ENCODE measurements at places on chromosomes 12 and 14. TPM values are rescaled to one million over a fixed set of nuclear protein-coding genes. Genes with fewer than 3 reads are reported as not detected.
A peak's percentile ranks its signal among the peaks of the same experiment; 100 is the strongest.

GRCh38 chr12:64610660-64611340, 505 bp downstream of the RASSF3 start:
- DNase-seq, result peak; percentile 55

GRCh38 chr14:56244138-56244789, 126.1 kb downstream of the PELI2 start:
- no peak for DNase-seq

DNA sequence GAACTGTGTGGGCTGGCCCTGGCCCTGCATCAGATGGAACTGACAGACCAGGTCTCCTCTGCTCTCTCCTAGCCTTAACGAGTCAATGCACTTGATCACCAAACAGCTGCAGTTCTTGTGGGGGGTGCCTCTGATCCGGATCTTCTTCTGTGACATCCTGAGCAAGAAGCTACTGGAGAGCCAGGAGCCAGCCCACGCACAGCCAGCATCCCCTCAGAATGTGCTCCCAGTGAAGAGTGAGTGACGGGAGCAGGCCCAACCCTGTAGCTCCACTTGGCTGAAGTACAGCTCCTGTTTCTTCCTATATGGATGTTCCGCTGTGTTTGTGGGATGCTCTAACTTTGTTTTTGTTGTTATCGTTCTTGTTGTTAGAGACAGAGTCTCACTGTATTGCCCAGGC, 23.9 kb downstream of the UBE3B start:
- no peak for DNase-seq

GPR137C gene
- 0.11 TPM for total RNA-seq

PPP1CC gene
- 345 TPM for total RNA-seq

GRCh38 chr12:94689646-94690036, 39.3 kb upstream of the TMCC3 start:
- DNase-seq, result no peak

DNA sequence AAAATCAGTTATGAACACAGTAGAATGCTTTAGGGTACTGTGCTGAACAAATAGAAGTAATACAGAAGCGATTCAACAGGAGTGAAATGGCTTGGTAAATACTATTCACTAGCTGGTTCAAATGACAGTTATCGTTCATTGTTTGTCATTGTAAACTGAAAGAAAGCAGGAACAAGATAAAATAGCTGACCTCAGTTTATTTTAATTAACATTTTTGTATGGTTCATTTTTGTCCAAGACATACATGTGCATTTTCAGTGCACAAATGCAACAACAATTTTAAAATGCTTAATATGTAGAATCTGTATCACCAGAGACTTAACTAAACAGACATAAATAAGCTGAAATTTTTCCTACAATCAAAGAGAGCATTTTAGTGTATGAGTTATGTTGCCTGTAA, 49.9 kb downstream of the ALX1 start:
- no peak for DNase-seq

DNA sequence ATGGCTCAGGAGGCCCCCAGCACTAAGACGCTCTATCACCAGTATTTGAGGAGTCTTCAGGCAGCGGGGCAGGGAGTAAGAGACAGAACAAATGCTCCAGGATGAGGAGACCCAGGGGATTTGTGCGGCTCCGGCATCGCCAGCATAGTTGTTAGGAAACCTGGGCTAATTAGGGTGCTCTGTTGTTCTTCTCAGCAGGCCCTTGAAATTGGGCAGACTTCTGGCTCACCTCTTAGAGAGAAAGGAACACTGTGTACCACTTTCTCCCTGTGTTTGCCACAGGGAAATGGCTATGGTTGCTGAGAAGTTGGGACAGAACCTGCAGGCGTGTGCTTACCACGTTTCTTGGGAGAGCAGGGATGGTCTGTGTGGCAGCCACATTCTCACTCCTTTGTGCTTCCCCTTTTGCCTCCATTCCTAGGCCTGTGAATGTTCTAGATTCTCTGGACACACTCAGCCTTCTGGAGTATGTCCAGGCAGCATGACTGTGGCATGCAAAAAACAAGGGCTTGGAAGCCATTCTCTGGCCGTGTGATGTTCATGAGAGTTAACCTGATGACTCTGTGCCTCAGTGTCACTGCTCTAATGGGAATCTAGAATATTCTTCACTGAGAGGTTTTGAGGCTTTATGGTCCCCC, 109.0 kb downstream of the CHST11 start:
- DNase-seq, result no peak

DNA sequence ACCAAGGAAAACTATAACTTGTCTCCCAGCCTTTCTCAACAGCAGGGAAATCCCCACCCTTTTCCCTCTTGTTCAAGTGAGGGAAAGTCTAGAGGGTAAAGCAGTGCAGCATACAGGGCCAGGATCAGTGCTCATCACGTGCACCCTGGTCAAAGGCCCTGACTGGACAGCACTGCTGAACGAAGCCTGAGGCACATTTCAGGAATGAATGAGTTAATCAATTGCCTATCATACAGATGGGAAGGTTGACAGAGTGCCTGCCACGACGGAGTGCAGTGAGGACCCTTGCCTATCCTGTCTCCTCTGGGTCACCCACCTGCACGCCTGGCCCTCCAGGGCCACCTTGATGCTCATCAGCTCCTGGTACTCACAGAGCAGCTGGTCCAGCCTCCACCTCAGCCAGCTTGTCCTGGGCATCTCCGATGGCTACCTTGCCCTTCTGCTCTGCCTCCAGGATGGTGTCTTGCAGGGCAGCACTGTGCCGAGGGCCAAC, 11.7 kb upstream of the KRT73 start:
- DNase-seq, result no peak

DNA sequence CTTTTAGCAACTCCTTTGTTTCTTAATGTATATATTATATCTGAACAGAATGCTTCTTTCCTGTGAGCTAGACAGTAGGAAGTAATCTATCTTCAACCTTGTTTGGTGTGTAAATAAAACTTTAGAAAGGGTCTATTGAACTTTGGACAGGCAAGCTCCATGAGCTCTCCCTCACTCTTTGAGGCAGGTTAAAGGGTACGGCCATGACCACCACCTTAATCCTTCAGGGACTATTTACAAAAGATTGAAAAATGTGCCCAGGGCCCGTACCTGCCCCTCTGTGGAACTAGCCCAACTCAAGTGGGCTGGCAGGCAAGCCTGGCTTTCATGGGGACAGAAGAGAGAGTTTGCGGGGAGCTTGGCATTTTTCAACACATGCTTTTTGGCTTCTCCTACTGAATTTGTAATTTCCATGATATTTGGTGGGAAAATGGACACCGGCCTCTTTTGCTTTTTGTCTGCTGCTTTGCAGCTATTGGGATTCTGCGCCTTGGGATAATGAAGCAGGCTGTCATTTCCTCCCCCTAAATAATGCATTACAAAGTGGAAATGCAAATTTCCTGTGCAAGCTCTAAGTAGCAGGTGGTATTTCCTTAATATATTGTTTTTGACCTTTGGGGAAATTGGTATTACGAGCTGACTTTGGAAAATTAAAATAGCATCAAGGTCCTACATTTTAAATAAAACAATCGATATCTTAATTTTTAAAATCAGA, 106.0 kb downstream of the HMGA2 start:
- DNase-seq, result no peak

ASIC1 gene
- total RNA-seq, result 2.8 TPM

- no peak for DNase-seq
Measured at GRCh38 chr14:24080142-24080530, 8.8 kb downstream of the CPNE6 start.

- no peak for DNase-seq
Measured at GRCh38 chr14:61482348-61483206, 161.2 kb downstream of the PRKCH start.

- DNase-seq, result no peak
Measured at GRCh38 chr12:26828280-26829073, 4.5 kb downstream of the ITPR2 start.

DNA sequence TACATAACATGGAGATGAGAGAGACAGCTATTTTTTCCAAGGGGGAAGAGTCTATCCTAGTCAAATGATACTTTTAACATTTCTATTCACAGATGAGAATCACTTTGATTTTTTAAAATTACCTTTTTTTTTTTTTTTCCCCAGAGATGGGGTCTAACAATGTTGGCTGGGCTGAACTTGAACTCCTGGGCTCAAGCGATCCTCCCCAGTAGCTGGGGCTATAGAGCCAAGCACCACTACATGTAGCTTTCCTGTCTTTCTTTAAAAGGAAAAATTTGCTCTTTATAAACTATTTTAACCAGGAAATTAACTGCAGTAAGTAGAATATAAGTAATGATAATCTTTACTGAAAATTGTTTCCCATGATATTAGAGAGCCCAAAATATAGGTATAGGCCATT, 3.3 kb downstream of the PRICKLE1 start:
- no peak for DNase-seq

GRCh38 chr14:31990926-31991572, 86.1 kb upstream of the ARHGAP5 start:
- DNase-seq, result no peak

DNA sequence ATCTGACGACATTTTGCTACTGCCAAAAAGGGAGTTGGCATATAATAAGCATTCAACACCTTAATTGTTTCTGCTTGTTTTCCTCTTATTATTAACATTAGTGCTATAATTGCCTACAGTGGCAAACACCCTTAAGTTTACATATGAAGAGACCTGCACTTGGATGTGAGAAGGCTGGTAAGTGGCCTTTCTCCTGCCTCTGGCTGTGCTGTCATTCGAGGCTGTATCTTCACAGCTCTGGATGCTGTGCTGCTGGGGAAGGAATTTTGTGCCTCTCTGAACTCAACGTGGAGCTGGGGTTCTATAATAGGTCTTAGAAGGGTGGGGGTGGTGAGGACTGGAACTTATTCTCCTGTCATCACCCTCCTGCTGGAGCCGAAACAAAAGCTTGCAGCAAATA, 385.9 kb downstream of the EMP1 start:
- no peak for DNase-seq

DDX24 gene
- total RNA-seq, result 287 TPM

DNA sequence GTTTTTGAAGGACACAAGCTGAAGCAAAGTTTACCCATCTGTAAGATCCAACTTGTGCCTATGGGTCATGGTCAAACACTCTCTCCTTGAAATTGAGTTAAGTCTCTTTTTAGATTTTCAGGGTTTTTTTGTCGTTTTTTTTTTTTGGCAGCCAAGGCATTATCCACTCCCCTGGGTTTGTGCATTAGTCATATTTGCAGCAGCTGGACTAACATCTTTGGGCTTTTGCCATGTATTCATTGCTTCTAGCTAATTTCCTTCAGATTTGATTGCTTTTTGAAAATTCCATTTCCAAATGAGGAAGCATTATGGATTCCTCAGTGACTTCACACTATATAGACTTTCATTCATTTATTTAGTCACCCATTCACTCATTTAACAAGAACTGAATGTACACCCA, 80.3 kb upstream of the SRRM4 start:
- DNase-seq, result no peak

DNA sequence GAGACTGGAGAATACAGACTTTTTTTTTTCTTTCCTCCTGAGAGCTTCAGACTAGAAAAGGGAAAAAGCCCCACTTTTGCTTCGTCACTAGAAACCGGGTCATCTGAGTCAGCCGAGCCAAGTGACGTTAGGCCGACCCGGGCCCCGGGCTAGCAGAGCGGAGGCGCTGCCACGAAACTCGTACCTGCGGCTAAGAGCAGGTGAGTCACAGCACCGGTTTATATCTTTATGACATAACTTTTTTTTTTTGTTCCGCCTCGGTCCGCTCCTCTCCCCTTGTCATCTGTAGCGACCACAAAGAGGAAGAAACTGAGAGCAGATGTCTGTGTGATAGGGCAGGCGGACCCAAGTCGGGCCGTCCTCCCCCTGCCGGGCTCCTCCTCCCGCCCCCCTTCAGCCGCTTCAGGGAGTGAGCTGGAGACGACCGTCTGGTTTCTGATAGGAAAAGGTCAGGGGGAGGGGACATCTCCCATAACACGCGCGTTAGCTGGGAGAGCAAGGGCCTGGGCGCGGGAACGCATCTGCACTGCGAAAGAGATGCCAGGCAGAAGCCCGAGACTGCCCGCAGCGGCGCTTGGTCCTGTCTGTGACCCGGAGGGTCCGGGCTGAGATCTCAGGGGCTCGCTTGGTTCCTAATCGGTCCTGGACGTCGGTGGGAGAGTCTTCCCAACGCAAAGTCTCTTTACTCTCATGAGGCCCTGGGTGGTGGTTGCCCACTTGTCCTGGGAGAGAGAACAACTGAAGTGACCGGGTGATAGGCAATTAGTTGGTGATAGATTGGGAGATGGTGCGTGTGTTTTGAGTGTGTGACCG, 586 bp downstream of the TTC6 start:
- DNase-seq, result peak; percentile 35

GRCh38 chr14:70020352-70021170, 141.3 kb downstream of the SMOC1 start:
- no peak for DNase-seq

PIGH gene
- 39.6 TPM for total RNA-seq

Data from activated T-cell treated with anti-CD3 and anti-CD28 coated beads, Interleukin-2, amount 50 U/mL, for 4 hours (primary cell).